Breast epithelium (tissue), 4 donors: ENCODE measurements at places on chromosomes 5 and 9.

DNA sequence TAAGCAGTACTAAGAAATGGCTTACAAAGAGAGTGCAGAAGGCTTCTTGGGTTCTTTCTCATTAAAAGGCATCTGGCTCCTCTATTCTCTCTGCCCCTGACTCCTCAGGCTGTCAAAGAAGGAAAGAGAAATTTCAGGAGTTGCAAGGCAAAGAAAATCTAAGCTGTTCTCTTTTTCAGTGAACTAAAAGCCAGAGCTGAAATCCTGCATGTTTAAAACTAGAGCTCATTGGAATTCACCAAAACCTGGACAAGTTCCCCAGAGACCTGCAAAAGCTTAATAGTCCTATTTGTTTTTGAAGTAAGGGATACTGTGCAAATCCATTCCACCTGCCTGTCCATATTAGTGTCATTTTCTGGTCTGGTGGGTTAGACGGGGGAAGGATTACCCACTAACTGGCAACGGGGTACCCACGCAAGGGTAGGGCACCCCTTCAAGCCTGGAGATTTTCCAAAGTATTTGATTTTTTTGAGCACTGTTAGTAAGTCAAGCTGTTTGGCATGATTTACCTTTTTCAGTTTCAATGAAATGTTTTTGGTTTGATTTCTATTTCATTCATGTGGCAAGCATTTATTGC, 179.3 kb downstream of the FSTL4 start:
- no peak for DNase-seq

- DNase-seq = no peak
These were observed 91.9 kb downstream of the MARCHF3 start for GRCh38 chr5:126938466-126938865.

DNA sequence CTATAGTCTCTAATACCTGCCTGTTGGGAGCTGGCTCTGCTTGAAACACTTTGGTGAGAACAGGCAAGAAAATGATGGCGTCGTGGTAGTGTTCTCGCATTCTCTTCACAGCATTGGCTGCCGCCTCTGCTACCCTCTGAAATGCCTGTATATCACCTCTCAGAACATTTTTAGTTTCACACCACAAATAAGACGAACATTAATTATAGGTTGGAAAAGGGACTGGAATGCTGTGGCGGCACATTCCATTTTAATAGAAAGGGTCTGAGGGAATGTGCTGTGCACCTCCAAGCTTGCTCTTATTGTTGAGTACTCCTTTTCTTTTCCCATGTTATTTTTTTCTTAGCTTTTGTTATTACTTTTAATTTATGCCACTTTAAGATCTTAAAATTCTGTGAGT, 134.6 kb upstream of the HMHB1 start:
- DNase-seq = no peak

DNA sequence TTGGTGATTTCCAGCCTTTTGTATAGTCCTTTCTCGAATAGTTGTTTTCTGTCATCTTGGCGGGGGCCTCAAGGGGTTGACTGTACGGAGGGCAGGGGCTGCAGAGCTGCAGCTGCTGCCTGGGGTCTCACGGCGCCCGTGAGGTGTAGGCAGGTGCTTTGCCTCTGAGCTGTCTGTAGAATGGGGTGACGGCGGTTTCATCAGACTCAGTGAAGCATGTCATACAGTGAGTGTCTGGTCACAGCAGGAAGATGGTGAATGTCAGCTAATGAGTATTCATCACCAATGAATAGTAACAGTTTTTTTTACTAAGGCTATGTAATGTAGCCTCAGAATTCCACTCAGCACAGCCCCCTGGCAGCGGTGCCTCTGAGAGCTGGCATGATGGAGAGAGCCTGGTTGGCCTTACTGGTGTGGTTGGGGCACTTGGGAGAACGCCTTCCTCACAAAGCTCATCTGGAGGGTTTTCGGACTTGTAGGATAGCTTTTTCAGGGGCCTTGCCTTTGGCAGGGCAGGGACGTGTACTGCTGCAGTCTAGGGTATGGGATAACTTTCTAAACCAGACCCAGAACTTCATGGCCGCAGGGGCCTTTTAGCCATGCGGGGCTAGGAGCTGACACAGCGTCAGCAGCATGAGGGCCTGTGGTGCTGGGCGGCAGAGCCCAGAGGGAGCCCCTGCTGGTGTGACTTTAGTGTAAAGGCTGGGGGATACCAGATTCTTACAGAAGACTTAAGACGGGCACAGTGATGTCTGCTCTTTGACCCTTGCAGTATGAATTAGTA, 15.0 kb downstream of the TENT4A start:
- DNase-seq = no peak

- no peak for DNase-seq
These were observed 644.6 kb upstream of the RGMB start for GRCh38 chr5:98128846-98129245.

DNA sequence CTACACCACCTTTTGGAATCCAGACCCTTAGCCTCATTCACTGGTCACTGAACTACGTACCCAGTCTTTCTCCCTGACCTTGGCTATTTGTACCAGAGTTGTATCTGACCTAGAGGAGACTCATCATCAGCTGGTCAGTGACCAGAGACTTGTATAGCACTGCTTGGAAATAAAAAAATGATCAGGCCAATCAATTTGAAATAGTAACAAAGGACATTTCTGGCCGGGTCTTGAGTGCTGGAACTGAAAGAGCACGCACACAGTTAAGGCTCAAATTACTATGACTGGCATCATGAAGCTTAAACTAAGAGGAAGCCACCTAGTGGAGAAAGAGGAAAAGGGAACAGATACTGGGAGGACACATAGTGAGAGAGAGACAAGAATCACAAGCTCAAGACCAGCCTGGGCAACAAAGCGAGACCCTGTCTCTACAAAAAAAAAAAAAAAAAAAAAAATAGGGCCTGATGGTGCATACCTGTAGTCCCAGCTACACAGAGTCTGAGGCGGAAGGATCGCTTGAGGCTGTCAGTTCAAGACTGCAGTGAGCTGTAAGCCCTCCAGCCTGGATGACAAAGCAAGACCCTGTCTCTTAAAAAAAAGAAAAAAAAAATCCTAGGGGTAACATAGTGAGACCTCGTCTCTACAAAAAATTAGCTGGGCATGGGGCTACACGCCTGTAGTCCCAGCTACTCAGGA, 12.8 kb upstream of the SRP19 start:
- no peak for DNase-seq

GRCh38 chr9:88046542-88046941, 72.2 kb upstream of the CDK20 start:
- no peak for DNase-seq
